Osteocyte (in vitro differentiated cells): ENCODE measurements at places on chromosomes 16 and 17. TPM values are rescaled to one million over a fixed set of nuclear protein-coding genes. Genes with fewer than 3 reads are reported as not detected.
A peak's percentile ranks its signal among the peaks of the same experiment; 100 is the strongest.

DNA sequence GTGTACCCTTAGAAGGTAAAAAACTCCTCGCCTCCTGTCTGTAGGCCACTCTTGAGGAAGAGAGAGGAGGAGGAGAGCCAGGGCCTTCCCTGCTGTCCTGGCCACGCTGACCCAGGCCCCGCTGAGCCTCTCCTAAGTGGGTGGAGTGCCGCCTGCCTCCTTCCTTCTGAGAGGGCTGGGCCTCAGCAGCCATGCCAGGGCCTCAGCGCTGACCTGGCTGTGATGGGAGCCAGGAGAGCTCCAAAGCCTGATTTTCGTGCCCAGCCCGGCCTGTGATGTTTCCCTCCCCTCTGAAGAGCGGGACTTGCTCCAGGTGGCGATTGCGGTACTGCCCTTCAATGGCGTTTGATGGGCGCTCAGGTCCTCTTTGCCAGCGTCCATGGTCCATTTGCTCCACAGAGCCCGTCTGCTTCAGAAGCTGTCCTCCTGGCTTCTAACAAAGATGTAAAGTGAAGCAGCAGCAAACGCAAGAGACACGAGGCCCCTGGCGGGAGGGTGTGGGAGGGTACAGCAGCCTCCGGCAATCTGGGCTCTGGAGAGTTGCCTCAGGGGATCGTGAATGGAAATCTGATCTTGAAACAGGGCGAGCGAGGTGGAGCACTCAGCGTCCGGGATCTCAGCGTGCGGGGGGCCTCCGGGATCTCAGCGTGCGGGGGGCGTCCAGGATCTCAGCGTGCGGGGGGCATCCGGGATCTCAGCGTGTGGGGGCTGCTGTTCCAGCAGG is 93.5 kb downstream of the NPIPB11 start:
- no peak overlapping the region for H3K27ac ChIP-seq
- DNase-seq = no peak
- H3K36me3 ChIP-seq = peaks cover 2% of the 10 kb centered on the region
- no peaks in the 10 kb centered on the region for H3K27me3 ChIP-seq
- H3K4me3 ChIP-seq = no peak overlapping the region

DNA sequence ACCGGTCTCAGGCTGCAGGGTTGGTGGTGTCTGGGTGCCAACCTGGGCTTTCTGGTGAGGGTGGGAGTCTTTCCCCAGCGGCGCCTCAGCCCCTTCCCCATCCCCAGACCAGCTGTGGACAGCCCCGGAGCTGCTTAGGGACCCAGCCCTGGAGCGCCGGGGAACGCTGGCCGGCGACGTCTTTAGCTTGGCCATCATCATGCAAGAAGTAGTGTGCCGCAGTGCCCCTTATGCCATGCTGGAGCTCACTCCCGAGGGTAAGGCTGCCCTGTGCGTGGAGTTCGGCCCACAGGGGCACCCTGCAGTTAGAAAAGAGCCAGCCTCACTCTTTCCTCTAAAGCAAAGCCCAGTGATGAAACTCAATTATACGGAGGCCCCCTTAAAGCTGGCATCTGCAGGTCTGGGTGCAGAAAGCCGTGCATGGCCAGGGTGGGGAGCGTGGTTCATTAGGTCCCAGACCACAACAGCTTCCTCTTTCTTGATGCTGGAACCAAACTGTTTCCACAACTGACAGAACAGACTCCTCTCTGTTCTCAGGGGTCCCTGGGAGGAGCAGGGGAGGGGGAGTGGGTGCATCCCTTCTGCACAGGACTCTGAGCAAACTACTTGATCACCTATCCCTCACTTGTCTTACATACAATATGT is 10.7 kb downstream of the GUCY2D start:
- H3K27ac ChIP-seq = no peak overlapping the region
- no peak for DNase-seq
- H3K36me3 ChIP-seq = no peaks in the 10 kb centered on the region
- H3K4me1 ChIP-seq = peaks cover 10% of the 10 kb centered on the region

GRCh38 chr16:68190081-68190480 is 45.8 kb downstream of the ESRP2 start:
- H3K4me1 ChIP-seq = no peaks in the 10 kb centered on the region
- H3K36me3 ChIP-seq = peaks cover 35% of the 10 kb centered on the region
- H3K27ac ChIP-seq = no peak overlapping the region

DNA sequence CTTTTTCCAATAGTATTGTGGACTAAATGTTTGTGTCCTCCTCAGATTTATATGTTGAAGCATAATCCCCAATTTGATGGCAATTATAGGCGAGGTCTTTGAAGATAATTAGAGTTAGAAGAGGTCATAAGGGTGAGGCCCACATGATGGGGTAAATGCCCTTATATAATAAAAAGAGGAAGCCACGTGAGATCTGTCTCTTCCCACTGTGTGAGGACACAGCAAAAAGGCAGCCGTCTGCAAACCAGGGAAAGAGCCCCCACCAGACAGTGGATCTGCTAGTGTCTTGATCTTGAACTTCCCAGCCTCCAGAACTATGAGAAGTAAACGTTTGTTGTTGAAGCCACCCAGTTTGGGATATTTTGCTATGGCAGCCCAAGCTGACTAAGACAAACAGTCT is 76.0 kb downstream of the LYRM1 start:
- H3K27me3 ChIP-seq = peaks cover 3% of the 10 kb centered on the region
- H3K4me3 ChIP-seq = no peak overlapping the region
- DNase-seq = no peak
- H3K27ac ChIP-seq = no peak overlapping the region
- no peaks in the 10 kb centered on the region for H3K4me1 ChIP-seq

- no peaks in the 10 kb centered on the region for H3K36me3 ChIP-seq
- DNase-seq = no peak
- H3K4me3 ChIP-seq = no peak overlapping the region
- H3K27me3 ChIP-seq = peaks cover 9% of the 10 kb centered on the region
- no peak overlapping the region for H3K27ac ChIP-seq
- no peaks in the 10 kb centered on the region for H3K4me1 ChIP-seq
These were observed 2.8 kb upstream of the PMFBP1 start for GRCh38 chr16:72174726-72175125.

- no peaks in the 10 kb centered on the region for H3K4me1 ChIP-seq
- no peak for DNase-seq
- no peak overlapping the region for H3K27ac ChIP-seq
These were observed 49.7 kb downstream of the LYRM1 start for GRCh38 chr16:20950294-20950693.

DNA sequence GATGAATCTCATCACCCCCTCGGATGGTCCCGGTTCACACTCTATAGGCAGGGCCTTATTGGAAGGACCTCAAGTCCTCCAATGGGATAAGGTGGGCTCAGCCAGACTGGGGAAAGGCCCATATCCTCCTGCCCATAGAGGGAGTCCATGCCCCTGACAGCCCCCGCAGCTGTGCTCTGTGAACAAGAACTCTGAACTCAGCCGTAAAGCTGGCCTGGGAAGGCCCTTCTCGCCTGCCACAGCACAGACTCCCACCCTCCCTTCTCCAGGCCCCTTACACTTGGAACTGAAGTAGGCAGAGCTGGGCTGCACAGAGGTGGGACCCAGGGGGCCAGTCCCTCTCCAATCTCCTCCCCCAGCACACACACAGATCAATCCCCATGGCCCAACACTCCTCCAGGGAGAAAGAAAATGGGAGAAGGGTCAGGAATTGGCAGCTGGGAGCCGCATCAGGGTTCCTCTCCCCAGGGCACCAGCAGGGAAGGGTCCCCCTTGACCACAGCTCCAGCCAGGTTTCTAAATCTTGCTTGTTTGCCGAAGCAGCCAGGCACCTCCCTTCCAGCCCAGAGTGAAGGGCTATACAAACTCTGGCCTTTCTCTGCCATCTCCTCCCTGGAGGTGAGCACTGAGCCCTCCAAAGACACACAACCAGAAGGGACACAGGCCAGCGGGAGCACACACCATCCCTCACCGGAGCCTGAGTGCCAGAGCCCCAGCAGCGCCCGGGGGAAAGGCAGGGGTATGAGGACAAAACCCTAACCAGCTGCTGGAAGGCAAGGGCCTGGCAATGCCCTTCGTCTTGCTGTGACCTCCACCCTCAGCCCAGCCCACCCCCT is 454.1 kb downstream of the SOX9 start:
- H3K27me3 ChIP-seq = no peaks in the 10 kb centered on the region
- no peak overlapping the region for H3K4me3 ChIP-seq
- H3K4me1 ChIP-seq = peaks cover 25% of the 10 kb centered on the region
- H3K27ac ChIP-seq = no peak overlapping the region

SHBG gene
- 0.97 and 1.4 TPM in 2 replicates for total RNA-seq

GRCh38 chr17:83191388-83192160 is 112.2 kb downstream of the METRNL start:
- DNase-seq = no peak
- peak overlapping the region; percentile 97 for H3K27ac ChIP-seq
- peaks cover 75% of the 10 kb centered on the region for H3K4me1 ChIP-seq
- H3K27me3 ChIP-seq = no peaks in the 10 kb centered on the region

COX6A2 gene
- not detected in 2 replicates for total RNA-seq

GRCh38 chr17:81349397-81350319 is 45.6 kb upstream of the BAHCC1 start:
- no peak overlapping the region for H3K4me3 ChIP-seq
- H3K36me3 ChIP-seq = peaks cover under 1% of the 10 kb centered on the region
- H3K4me1 ChIP-seq = peaks cover 26% of the 10 kb centered on the region

- DNase-seq = no peak
- H3K4me1 ChIP-seq = no peaks in the 10 kb centered on the region
- H3K27ac ChIP-seq = no peak overlapping the region
- H3K36me3 ChIP-seq = no peaks in the 10 kb centered on the region
- no peak overlapping the region for H3K4me3 ChIP-seq
- H3K27me3 ChIP-seq = peaks cover 29% of the 10 kb centered on the region
These were observed 25.8 kb upstream of the GINS3 start for GRCh38 chr16:58366247-58367031.

LPO gene
- total RNA-seq = not detected in 2 replicates

GRCh38 chr17:17645961-17646360 is 35.3 kb upstream of the RAI1 start:
- no peak overlapping the region for H3K27ac ChIP-seq
- no peaks in the 10 kb centered on the region for H3K4me1 ChIP-seq
- no peak for DNase-seq
- H3K36me3 ChIP-seq = no peaks in the 10 kb centered on the region
